ENCODE measurements at places on chromosomes 12 and 14.

DNA sequence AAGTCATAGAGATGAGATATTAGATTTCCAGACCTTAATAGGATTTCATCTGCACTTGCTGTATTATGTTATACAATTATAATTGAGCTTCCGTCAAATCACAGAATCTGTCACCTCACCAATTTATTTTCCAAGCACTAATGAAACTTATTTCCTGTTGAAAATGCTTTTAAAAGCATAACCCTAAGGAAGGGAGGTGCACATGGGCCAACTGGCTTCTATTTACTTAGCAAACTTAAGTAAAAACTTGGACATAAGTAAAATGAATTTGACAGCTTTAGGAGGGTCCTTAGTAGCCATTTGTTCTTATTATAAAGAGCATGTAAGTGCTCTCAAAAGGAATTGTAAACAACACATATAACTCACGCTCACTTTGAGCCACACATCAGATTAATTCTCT is 462.2 kb upstream of the TMPO start:
- no peak for DNase-seq

- DNase-seq = no peak
Measured at GRCh38 chr12:105860561-105861207, 278.1 kb downstream of the NUAK1 start.

DNA sequence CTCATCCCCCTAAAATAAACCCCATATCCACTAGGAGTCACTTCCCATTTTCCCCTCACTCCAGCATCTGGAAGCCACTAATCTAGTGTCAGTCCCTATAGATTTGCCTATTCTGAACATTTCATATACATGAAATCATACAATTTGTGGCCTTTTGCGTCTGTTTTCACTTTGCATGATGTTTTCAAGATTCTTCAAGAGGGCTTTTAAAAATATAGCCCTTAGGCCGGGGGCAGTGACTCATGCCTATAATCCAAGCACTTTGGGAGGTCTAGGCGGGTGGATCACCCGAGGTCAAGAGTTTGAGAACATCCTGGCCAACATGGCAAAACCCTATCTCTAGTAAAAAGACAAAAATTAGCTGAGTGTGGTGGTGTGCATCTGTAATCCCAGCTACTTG is 104.7 kb downstream of the VEZT start:
- no peak for DNase-seq

GRCh38 chr14:38710881-38711280 is 392.2 kb downstream of the SEC23A start:
- no peak for DNase-seq

- DNase-seq = peak; percentile 61
Measured at GRCh38 chr12:68175557-68176061, 16.1 kb upstream of the IFNG start.
